Colonic mucosa (tissue), 4 donors: ENCODE measurements at places on chromosomes 7 and 10.

- DNase-seq, result no peak
Measured at GRCh38 chr10:43024524-43024923, 52.3 kb upstream of the RET start.

DNA sequence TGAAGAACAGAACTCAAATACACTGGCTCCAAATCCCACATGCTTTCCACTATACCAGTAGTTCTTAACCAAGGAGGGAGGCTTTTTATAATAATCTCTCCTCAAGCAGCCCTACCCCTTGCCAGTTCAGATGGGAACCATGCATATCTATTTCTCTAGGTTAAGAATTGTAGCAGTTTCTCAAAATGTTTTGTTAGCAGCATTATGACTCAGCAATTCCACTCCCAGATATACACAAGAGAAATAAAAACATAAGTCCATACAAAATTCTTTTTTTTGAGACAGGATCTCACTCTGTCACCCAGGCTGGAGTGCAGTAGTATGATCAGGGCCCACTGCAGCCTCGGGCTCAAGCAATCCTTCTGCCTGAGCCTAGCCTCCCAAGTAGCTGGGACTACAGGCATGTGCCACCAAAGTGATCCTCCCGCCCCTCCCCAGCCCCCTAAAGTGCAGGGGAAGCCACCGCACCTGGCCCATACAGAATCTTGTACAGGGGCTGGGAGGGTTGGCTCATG is 18.1 kb downstream of the YWHAG start:
- no peak for DNase-seq

GRCh38 chr10:132878091-132878729 is 64.2 kb downstream of the CFAP46 start:
- DNase-seq, result no peak

GRCh38 chr7:44073664-44074348 is 8.4 kb upstream of the PGAM2 start:
- DNase-seq, result peak; percentile 91

DNA sequence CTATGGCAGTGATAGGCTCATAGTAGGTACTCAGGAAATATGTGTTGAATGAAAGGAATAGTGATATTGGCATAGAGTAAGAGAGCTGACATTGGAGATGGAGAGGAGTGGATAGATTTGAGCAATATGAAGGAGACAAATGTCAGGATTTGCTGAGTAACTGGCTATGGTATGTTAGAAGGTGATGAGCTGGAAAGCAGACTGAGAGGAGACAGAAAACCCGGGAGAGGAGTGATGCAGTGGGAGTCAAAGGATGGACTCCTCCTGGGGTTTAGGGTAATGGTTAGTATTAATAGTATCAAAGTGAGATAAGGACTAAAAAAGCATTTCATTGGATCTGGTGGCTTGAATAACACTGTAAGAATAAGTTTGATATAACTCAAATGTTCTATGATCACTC is 64.8 kb downstream of the CD36 start:
- no peak for DNase-seq

GRCh38 chr7:107684947-107685463 is 24.4 kb downstream of the SLC26A4 start:
- no peak for DNase-seq

GRCh38 chr10:132684164-132684891 is 101.6 kb downstream of the NKX6-2 start:
- DNase-seq, result no peak

GRCh38 chr7:6545398-6546126 is 5.7 kb downstream of the GRID2IP start:
- DNase-seq, result no peak

DNA sequence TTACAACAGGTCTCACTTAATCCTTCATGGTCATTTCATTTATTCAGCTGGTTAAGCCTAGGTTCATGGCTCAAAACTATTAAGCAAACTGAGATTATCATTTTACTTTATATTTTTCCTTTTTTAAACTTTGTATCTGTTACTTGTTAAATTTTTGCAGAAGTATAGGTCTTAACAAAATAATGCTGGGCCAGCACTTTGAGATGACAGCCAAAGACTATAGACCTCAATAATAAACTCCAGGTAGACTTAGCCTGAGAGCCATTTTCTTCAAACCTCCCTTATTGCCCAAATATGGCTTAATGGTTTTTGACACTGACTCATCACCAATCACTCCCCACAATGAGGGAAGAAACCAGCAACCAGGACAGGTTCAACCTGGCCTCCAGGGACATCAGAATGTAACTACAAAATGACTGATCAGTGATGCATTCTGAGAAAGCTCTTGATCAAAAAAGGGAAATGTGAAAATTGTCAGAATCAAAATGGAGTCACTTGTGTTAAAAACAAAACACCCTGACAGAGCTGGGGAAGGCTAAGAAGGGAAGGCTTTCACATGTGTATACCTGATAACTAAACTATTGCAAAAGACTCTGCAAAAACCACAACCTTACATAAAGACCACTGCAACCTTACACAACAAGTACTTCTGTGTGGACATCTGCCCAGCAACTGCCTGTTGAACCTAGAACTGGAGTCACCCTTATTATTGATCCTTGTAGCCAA is 2.1 kb upstream of the CCDC126 start:
- no peak for DNase-seq
